Fibroblast of lung (primary cell): ENCODE measurements at places on chromosomes 13 and 19. TPM values are rescaled to one million over a fixed set of nuclear protein-coding genes. Genes with fewer than 3 reads are reported as not detected.

DNA sequence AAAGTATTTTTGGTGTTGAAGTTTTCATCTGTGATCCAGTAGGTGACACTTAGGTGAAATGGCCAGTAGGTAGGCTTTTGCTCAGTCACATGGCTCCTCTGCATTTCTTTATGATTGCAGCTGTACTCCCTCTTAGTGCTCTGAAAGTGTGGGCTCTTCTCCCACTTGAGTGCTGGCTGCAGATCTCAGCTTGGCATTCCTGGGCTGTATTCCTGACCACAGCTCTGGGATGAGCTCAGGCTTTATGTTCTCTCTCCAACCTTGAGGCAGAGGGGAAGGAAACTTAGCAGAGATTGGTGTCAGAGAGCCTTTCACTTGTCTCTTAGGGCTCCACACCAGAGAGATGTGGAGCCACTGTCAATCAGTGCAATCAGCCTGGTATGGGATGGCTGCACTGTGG is 254.3 kb downstream of the NDFIP2 start:
- peak; percentile 23 for DNase-seq

DNA sequence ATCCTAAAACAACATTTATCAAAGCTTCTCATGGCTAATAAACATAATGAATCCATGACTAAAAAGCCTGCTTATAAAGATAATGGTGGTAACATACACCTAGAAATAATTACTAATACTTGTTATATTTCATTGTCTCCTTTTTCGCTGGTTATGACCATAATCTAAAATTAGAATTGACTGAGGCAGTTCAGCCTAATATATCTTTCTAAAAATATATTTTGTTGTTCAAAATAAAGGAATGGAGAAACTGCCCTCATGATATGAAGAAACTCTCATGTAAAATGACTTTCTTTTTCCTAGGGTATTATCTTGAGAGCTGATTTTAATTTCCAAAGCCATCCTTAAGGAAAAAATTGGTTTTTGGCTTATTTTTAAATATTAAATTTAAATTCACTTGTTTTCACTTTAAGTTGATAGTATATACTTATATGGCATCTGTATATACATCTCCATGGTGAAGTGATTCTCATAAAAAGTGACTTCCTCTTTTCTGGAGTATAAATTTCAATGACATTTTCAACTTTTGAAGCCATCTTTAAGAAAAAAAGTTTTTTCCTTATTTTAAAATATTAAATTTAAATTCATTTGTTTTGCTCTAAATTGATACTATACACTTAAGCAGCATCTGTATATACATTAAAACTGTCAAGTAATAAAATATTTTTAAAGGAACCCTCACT is 204.6 kb downstream of the VWA8 start:
- DNase-seq = no peak

DNA sequence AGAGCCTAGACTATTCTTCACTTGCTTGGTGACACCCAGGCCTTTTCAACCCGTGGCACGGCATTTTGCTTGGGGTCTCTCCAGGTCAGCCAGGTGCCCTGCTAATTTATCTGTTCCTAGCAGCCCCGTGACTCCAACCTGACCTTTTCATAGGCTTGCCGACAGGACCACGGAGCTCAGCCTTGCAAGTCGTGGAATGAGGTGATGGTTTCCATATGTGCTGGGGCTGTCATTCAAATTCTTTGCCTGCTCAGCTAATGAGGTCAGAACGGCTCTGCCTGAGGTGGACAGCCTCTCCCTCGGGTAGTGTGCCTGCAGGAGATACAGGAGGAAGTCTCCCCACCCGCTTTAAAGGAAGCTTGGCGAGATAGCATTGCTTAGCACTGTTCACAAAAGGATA is 61.0 kb downstream of the SHISA2 start:
- peak; percentile 48 for DNase-seq

DNA sequence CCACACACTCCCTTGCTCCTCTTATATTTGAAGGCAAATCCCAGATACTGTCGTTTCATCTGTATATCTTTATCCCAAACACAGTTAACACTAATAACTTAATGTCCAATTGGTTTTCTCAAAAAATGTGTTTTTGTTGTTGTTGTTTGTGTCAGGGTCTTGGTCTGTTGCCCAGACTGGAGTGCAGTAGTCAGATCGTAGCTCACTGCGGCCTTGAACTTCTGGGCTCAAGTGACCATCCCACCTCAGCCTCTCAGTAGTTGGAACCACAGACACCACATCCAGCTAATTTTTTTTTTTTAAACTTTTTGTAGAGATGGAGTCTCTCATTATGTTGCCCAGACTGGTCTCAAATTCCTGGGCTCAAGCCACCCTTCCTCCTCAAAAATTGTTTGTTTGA is 137.7 kb downstream of the PDS5B start:
- no peak for DNase-seq

DNA sequence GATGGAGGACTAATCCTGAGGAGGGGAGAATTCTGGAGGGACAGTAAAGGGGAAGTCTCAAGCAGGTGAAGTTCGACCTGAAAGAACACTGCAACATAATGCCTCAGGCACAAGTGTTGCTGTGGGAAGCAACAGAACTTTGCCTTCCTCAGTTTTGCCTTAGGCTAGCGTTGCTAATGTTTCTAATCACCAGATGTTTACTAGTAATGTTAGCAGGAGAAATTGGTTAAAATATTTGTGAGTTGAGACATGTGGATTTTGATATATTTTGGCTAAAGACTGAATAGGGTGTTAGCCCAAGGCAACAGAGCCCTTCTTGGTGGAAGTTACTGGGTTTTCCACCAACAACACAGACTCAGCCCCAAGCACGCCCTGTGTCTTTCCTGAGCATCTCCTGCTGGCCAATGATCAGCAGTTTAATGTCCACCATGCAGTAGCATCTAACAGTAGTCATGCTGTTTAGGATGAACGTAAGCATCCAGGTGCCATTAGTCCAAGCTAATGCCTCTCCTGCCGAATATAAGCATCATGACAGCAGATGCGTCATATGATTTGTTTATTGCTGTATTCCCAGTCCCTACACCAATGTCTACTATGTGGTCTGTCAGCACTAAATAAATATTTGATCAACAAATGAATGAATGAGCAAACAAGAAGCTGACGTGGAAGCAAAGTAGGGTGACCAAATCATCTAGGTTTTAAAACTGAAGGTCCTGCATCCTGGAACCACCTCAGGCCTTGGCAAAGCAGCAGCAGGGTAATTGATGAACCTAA is 511.9 kb upstream of the HTR2A start:
- no peak for DNase-seq

GRCh38 chr19:47613165-47614020 is 4.5 kb downstream of the BICRA start:
- DNase-seq = peak; percentile 80

DNA sequence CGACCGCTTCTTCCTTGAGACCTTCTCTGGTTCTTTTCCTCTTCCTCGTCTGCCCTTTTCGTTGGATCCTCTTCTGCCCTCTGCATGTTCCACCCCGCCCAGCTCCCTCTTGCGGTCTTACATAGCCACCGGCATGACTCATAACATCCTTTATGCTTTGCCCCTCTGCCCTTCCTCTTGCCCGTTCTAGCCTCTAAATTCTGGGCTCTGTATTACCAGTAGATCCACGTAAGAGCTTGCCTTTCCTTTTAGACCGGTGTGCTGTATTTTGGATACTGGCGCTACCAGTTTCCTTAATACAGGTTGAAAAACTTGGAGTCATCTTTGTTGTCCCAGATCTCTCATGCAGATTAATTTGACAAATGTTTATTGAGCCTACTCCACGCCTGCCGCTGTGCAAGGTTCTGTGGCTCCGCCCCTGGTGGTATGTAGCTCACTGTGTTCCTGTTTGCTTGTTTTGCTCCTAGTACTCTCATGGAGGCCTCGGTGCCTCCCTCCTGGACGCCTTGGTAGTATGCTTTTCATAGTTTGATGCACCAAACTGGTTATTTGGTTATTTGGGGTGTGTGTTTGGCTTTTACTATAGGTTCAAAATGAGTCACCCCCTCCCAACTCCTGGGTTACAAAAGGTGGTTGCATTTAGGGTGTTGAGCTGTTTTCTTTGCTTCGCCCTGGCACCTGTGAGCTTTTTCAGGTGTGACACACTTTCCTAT is 1.7 kb downstream of the GTF3A start:
- peak; percentile 75 for DNase-seq

- DNase-seq = no peak
These were observed 116.4 kb downstream of the FRY start for GRCh38 chr13:32147976-32148375.

GRCh38 chr19:21602082-21602658 is 96.8 kb downstream of the ZNF429 start:
- no peak for DNase-seq

GRCh38 chr13:106182404-106182803 is 353.1 kb downstream of the EFNB2 start:
- peak; percentile 86 for DNase-seq

DNA sequence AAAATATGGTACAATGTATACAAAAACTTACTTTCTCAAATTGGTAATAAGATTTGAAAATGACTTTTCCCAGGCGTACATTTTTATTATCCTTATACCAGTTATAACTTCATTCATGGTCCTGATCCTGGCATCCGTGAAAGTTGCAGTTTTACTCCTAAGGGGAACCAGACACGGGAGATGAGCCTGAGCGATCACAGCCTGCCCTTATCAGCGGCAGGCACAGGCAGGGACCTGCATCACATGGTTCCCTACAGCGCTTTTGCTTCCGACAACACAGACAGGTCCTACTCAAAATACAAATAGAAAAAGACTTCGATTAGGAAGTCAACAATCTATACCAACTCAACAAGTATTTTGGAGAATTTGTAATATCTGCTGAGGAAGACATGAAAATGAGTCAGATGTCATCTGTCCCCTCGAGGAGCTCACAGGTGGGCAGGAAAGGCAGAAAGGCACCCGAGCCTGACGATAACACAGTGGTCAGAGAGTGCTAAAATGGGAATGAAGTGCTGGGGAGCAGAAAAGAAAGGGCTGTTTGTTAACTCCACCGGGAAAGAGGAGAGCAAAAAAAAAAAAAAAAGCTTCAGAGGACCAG is 93.4 kb downstream of the ABCC4 start:
- no peak for DNase-seq

GRCh38 chr13:41588899-41589298 is 131.5 kb downstream of the RGCC start:
- peak; percentile 95 for DNase-seq

- no peak for DNase-seq
These were observed 325.8 kb downstream of the LMO7 start for GRCh38 chr13:75961911-75962310.

GRCh38 chr19:39943586-39943985 is 9.2 kb upstream of the FCGBP start:
- DNase-seq = no peak

GRCh38 chr19:13139633-13140311 is 10.4 kb downstream of the STX10 start:
- no peak for DNase-seq

DNA sequence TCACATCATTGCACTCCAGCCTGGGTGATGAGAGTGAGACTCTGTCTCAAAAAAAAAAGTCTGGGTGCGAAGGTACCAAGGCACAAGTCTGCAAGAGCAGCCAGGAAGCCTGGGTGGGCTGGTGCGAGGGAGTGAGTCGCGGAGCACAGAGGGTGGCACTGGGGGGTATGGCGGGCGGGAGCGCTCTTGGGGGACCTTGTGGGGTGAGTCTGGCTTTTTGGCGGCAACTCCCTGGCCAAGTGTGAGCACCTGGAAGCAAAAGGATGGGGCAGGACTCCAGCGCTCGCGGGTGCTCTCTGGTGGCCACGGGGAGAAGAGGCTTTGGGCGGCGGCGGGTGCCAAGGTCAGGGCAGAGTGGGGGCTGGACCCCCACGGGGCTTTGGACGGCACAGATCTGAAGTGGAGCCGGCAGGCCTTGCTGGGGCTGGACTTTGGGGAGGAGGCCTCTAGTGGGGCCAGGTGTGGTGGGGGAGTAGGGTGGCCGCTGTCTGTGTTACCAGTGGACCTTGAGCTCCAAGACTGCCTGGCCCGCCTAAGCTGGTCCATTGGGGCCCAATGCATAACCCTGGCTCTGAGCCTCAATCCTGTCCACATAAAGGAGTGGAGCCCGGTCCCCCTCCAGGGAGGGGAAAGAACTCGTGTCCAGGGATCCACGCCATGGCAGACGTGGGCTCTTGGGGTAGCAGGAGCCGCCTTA is 1.6 kb downstream of the P2RY11 start:
- DNase-seq = peak; percentile 23

GRCh38 chr19:623974-624373 is 9.4 kb downstream of the POLRMT start:
- peak; percentile 78 for DNase-seq

GRCh38 chr13:49806126-49806536 is 13.6 kb upstream of the KPNA3 start:
- DNase-seq = no peak

DNA sequence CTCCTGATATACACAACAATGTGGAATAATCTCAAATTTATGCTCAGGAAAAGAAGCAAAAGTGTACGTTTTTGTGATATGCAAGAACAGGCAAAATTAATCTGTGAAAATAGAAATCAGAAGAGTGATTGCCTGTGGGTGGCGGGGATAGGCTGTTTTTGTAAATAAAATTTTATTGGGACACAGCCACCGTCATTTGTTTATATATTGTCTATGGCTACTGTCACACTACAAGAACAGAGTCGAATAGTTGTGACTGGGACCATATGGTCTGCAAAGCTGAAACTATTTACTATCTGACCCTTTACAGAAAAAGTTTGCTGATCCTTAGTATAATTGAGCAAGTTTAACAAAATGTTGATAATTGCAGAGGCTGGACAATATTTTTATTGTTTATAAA is 269.5 kb upstream of the HTR2A start:
- DNase-seq = peak; percentile 55

DNA sequence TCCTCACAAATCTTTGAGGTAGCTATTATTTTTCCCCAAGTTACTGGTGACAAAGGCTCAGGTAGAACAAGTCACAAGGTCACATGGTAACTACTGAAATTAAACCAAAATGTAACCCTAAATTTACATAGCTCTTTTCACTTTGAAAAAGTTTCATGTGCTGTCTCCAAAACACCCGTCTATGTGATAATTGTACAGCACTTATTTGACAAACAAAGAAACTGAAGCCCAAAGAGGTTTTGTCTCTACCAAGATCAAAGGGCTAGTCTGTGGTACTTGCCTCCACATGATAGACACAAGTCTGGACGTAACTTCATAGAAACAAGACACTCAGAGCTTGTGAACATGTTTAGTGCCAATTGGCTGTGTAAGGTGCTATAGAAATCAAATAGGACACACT is 108.3 kb downstream of the SACS start:
- DNase-seq = no peak

- DNase-seq = no peak
These were observed 432.6 kb downstream of the ZNF536 start for GRCh38 chr19:30804751-30805150.

DNA sequence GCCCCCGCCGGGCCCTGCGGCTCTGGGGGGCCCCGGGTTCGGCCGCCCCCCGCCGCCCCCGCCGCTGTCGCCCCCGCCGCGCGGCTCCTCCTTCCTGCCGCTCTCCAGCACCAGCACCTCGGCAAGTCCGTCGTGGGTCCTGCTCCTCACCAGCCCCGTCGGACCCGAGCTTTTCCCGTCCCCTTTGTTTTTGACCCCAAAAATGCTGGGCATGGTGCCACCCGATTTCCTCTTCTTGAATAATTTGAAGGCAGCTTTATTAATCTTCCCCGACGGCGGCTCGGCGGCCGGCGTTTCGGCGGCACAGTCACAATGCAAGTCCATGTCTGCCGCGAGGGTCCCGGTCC is 945 bp downstream of the AMER2 start:
- DNase-seq = no peak

CHST8 gene
- total RNA-seq = not detected in 2 replicates

RNF225 gene
- total RNA-seq = under 0.01 TPM in 1 of 2 replicates, not detected in the other

CCNA1 gene
- 3.5 TPM in 1 of 2 replicates, not detected in the other for total RNA-seq

ZBTB32 gene
- total RNA-seq = not detected in 2 replicates

GSX1 gene
- total RNA-seq = not detected in 2 replicates

OR7A5 gene
- not detected in 2 replicates for total RNA-seq

CRTC1 gene
- 2.0 and 2.1 TPM in 2 replicates for total RNA-seq

GDF15 gene
- 140 and 210 TPM in 2 replicates for total RNA-seq

FDX2 gene
- total RNA-seq = 14.1 and 21.0 TPM in 2 replicates

IGFL3 gene
- total RNA-seq = not detected in 2 replicates

VPS36 gene
- total RNA-seq = 22.6 and 28.2 TPM in 2 replicates

NMRK2 gene
- not detected in 2 replicates for total RNA-seq
